Cardiac muscle cell (in vitro differentiated cells and primary cell): ENCODE measurements at places on chromosomes 2 and 18. TPM values are rescaled to one million over a fixed set of nuclear protein-coding genes. Genes with fewer than 3 reads are reported as not detected.

- no peaks in the 10 kb centered on the region for H3K4me1 ChIP-seq
- no peaks in the 10 kb centered on the region for H3K36me3 ChIP-seq
- H3K27me3 ChIP-seq = no peaks in the 10 kb centered on the region
- DNase-seq = peak; percentile 52
Measured at GRCh38 chr2:209208211-209208610, 215.6 kb upstream of the MAP2 start.

- H3K27ac ChIP-seq = no peak overlapping the region
- no peaks in the 10 kb centered on the region for H3K36me3 ChIP-seq
- no peaks in the 10 kb centered on the region for H3K4me1 ChIP-seq
- peaks cover 5% of the 10 kb centered on the region for H3K27me3 ChIP-seq
- no peak for DNase-seq
Measured at GRCh38 chr18:45121146-45121545, 440.5 kb downstream of the SETBP1 start.

- DNase-seq = no peak
- no peaks in the 10 kb centered on the region for H3K36me3 ChIP-seq
- H3K27ac ChIP-seq = no peak overlapping the region
- no peaks in the 10 kb centered on the region for H3K4me1 ChIP-seq
- H3K4me3 ChIP-seq = no peak overlapping the region
- H3K27me3 ChIP-seq = no peaks in the 10 kb centered on the region
Measured at GRCh38 chr18:71784777-71785176, 759.4 kb downstream of the CBLN2 start.

DNA sequence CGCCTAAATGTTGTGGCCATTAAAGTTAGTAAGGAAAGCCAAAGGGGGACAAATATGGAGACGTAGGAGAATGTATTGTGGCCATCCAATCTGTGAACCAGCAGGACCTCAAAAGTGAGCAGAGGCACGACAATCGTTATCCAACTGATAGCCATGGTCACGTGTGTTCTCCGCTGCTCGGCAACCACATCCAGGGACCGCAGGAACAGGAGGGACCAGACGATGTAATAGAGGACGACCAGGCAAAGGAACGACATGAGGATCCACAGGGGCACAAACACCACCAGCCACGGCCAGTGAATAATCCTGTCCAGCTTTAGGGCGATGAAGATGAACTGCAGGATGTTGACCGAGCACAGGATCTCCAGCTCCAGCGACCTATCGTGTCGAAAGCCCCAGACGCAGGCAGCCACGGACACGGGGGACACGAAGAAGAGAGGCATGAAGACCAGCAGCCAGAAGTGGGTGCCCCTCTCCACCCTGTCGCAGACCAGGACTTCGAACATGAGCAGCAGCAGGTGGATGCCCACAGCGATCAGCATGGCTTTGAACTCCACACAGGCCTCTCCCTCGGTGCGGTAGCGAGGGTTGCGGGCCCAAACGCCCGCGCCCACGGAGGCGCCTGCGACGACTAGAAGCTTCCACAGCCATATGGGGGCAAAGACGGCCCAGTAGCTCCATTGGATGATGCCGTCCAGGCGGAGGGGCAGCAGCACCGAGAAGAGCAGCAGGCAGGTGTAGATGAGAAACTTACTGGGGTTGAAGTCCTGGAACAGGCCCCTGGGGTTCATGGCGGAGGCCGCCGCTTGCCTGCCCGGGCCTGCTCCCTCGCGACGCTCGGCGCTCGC, 790 bp downstream of the TMEM185B start:
- H3K36me3 ChIP-seq = no peaks in the 10 kb centered on the region
- H3K27me3 ChIP-seq = peaks cover 5% of the 10 kb centered on the region
- no peak for DNase-seq
- peaks cover 10% of the 10 kb centered on the region for H3K4me1 ChIP-seq
- H3K4me3 ChIP-seq = peak overlapping the region; percentile 51

- peaks cover 3% of the 10 kb centered on the region for H3K36me3 ChIP-seq
- no peak for DNase-seq
- peaks cover 30% of the 10 kb centered on the region for H3K4me1 ChIP-seq
- no peaks in the 10 kb centered on the region for H3K27me3 ChIP-seq
Measured at GRCh38 chr18:46222710-46223360, 118.7 kb downstream of the HAUS1 start.

The GCG gene
- not detected in 2 replicates for total RNA-seq

DNA sequence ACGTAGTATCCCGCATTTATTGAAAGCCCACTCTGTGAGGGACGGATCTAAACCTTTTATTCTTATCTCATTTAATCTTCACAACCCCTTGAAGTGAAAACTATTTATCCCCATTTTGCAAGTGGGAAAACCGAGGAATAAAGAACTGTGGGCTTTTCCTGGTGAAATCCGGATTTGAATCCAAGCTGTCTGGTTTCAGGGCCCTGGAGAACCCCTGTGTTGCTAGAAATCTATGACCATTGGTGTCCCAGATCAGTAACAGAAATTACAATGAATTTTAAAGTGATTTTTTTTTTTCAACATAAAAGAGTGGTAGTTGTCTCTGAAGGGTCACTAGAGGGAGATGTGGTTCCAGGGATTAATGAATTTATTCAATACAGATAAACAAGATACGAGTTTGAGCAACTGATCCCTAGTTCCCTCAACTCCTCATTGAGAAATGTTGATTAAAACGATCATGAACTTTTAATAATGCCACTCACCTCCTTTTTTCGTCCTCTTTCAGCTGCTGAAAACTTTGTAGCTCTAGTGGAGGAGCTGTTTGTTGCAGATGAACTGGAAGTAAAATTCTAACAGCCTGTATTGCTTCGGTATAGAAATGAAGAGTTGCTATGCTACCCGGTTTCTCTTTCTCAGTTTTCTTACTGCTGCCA, 940 bp downstream of the XRCC5 start:
- peaks cover 21% of the 10 kb centered on the region for H3K36me3 ChIP-seq
- H3K27me3 ChIP-seq = no peaks in the 10 kb centered on the region
- peaks cover 16% of the 10 kb centered on the region for H3K4me1 ChIP-seq
- peak overlapping the region; percentile 77 for H3K4me3 ChIP-seq
- DNase-seq = peak; percentile 28

The STARD6 gene
- not detected in 2 replicates for total RNA-seq

GRCh38 chr18:36903215-36903928, 74.4 kb downstream of the KIAA1328 start:
- no peak overlapping the region for H3K27ac ChIP-seq
- no peaks in the 10 kb centered on the region for H3K27me3 ChIP-seq
- no peaks in the 10 kb centered on the region for H3K36me3 ChIP-seq
- no peaks in the 10 kb centered on the region for H3K4me1 ChIP-seq

GRCh38 chr2:43328832-43329231, 102.4 kb upstream of the ZFP36L2 start:
- no peak overlapping the region for H3K27ac ChIP-seq
- no peak overlapping the region for H3K4me3 ChIP-seq
- H3K36me3 ChIP-seq = no peaks in the 10 kb centered on the region
- H3K27me3 ChIP-seq = no peaks in the 10 kb centered on the region

DNA sequence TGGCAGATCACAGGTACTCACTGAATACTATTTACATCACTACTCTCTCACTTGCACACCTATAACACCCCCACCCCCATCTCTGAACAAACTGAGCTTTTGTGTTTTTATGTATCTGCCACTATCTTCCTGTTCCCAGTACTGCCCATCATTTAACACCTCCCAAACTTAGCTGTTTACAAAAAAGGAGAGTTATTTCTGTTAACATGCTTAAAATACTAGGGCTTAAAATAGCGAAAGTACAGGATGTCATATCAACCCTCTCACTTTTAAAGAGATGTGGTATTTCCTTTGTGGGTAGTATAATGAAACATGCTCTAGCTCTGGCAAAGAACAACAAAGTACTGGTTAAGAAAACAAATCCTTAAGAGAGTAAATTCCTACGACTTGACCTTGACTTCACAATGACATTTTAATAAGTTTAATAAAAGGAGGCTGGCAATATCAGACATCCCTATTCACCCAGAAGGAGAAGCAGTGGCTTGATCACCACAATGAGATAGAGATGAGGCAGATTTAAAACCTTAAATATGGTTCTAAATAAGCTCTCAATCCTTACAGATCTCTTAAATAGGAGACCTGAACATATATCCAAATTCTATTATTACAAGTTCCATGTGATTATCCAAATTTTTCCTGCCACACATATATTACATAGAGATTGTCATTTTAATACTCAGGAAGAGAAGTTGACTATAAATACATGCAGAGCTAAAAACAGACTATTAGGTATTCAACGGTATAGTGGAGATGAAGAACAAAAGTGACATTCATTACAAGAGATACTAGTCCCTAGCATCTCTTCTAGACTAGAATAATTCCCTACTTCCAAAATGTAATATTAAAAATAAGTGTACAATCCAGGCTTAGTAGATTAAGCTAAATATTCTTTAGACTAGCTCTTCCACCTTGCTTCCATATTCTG, 36.9 kb downstream of the TRAK2 start:
- H3K4me1 ChIP-seq = peaks cover 32% of the 10 kb centered on the region
- peak; percentile 73 for DNase-seq
- no peaks in the 10 kb centered on the region for H3K27me3 ChIP-seq
- no peak overlapping the region for H3K4me3 ChIP-seq
- peak overlapping the region; percentile 82 for H3K27ac ChIP-seq

GRCh38 chr2:219228041-219228910, 1.2 kb downstream of the ATG9A start:
- no peak for DNase-seq
- H3K4me1 ChIP-seq = peaks cover 16% of the 10 kb centered on the region
- H3K27me3 ChIP-seq = no peaks in the 10 kb centered on the region
- peak overlapping the region; percentile 72 for H3K4me3 ChIP-seq
- H3K27ac ChIP-seq = peak overlapping the region; percentile 94
- peaks cover 41% of the 10 kb centered on the region for H3K36me3 ChIP-seq

DNA sequence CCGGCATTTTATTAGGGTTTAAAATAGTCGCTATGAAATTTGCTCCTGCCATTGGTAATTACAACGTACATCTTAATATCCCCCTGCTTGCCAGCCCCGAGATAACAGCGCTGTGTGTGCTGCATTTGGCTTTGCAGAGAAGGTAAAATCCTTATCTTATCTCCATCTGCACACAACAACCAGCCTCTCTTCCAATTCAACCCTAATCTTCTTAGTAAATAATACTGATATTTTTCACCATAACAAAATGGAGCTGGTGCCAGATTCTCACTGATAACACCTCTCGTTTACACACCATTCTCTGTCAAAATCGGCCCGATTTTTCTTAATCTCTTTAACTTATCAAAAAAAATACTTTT, 61.4 kb upstream of the SIX3 start:
- H3K27ac ChIP-seq = no peak overlapping the region
- DNase-seq = no peak
- no peaks in the 10 kb centered on the region for H3K36me3 ChIP-seq
- H3K4me3 ChIP-seq = no peak overlapping the region
- peaks cover 2% of the 10 kb centered on the region for H3K27me3 ChIP-seq

GRCh38 chr2:176280156-176280555, 10.9 kb downstream of the MTX2 start:
- no peak overlapping the region for H3K27ac ChIP-seq
- no peaks in the 10 kb centered on the region for H3K36me3 ChIP-seq
- H3K4me1 ChIP-seq = no peaks in the 10 kb centered on the region
- H3K27me3 ChIP-seq = no peaks in the 10 kb centered on the region
- DNase-seq = no peak

The KCNG2 gene
- total RNA-seq = not detected in 2 replicates

DNA sequence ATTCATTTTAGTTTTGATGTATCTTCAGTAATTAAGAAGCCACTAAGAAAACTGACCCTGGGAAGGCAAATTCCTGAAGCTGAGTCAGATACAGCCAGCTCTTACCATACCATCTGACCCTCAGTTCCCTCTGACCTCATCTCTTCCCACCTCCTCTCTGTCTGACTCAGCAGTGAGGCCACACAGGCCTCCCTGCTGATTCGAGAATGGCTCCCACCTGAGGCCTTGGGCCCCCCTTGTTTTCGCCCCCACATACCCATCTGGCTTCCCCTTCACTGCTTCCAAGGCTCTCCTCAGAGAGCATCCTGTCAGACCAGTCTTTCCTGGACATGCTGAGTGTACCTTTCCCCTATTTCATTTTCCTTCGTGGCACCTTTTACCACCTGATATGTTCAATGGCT, 71.0 kb upstream of the CYP1B1 start:
- no peak overlapping the region for H3K4me3 ChIP-seq
- H3K27me3 ChIP-seq = no peaks in the 10 kb centered on the region
- peak overlapping the region; percentile 32 for H3K27ac ChIP-seq
- H3K4me1 ChIP-seq = no peaks in the 10 kb centered on the region
- DNase-seq = peak; percentile 95

- no peak for DNase-seq
- no peak overlapping the region for H3K27ac ChIP-seq
- H3K4me3 ChIP-seq = no peak overlapping the region
- H3K36me3 ChIP-seq = no peaks in the 10 kb centered on the region
- H3K27me3 ChIP-seq = no peaks in the 10 kb centered on the region
Measured at GRCh38 chr2:96065381-96065930, 30.7 kb upstream of the GPAT2 start.

- H3K4me3 ChIP-seq = no peak overlapping the region
- DNase-seq = no peak
- H3K27me3 ChIP-seq = no peaks in the 10 kb centered on the region
- no peaks in the 10 kb centered on the region for H3K4me1 ChIP-seq
- no peaks in the 10 kb centered on the region for H3K36me3 ChIP-seq
Measured at GRCh38 chr2:169776252-169776761, 22.4 kb upstream of the SSB start.

- H3K4me3 ChIP-seq = no peak overlapping the region
- no peaks in the 10 kb centered on the region for H3K36me3 ChIP-seq
- peaks cover 5% of the 10 kb centered on the region for H3K4me1 ChIP-seq
- H3K27me3 ChIP-seq = no peaks in the 10 kb centered on the region
- H3K27ac ChIP-seq = no peak overlapping the region
- DNase-seq = peak; percentile 87
Measured at GRCh38 chr2:37771600-37772088, 100.2 kb upstream of the CDC42EP3 start.

DNA sequence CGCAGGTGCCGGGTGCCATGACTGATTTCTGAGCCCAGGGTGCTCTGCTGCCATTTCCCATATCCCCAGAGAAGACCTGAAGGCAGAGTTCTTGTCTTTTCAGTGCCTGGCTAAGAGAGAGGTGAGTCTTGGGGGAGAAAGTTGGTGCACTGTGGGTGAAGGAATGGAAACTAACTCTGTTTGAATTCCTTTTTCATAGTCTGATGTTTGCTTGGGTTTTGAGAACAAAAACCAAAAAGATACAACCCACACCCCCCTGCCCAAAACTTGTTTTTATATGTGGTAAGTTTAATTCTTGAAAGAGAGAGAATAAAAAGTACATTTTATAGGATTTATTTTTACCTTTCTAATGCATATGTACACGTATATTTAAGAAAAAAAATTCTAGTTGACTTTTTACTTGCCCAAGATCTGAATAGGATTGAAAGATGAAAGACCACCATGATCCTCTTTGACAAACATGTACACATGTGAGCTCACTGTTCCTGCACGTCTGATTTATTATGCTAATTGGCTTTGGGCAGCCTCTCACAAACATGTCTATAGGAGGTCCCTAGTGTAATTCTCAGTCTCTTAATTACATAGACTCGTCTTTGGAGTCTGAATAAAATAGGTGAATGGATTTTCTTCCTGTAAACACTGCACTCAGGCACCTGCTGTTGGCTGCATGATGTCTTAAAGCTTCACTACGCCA, 46.3 kb downstream of the ARL4C start:
- no peak for DNase-seq
- H3K27ac ChIP-seq = no peak overlapping the region
- peaks cover 11% of the 10 kb centered on the region for H3K4me1 ChIP-seq
- H3K27me3 ChIP-seq = no peaks in the 10 kb centered on the region
- H3K36me3 ChIP-seq = no peaks in the 10 kb centered on the region
- H3K4me3 ChIP-seq = no peak overlapping the region

GRCh38 chr18:79356435-79356834, 39.3 kb upstream of the NFATC1 start:
- peaks cover 10% of the 10 kb centered on the region for H3K36me3 ChIP-seq
- no peaks in the 10 kb centered on the region for H3K27me3 ChIP-seq
- DNase-seq = no peak
